Airway epithelial cell (primary cell): ENCODE measurements at places on chromosomes 1 and 21. TPM values are rescaled to one million over a fixed set of nuclear protein-coding genes. Genes with fewer than 3 reads are reported as not detected.

CHI3L2 gene
- 0.28 TPM in 1 of 2 replicates, not detected in the other for total RNA-seq

PRAMEF11 gene
- not detected in 2 replicates for total RNA-seq

C1orf87 gene
- total RNA-seq: not detected in 2 replicates

BCAS2 gene
- total RNA-seq: 36.5 and 49.8 TPM in 2 replicates

GJA4 gene
- not detected in 2 replicates for total RNA-seq

SYCP1 gene
- not detected in 2 replicates for total RNA-seq

OPTC gene
- total RNA-seq: not detected in 2 replicates

CLCC1 gene
- 12.9 and 27.2 TPM in 2 replicates for total RNA-seq

FMO5 gene
- 0.99 and 2.7 TPM in 2 replicates for total RNA-seq

TLR5 gene
- 2.1 and 2.8 TPM in 2 replicates for total RNA-seq

C2CD2 gene
- 4.3 and 8.5 TPM in 2 replicates for total RNA-seq

TINAGL1 gene
- 271 and 279 TPM in 2 replicates for total RNA-seq

ADAMTS5 gene
- total RNA-seq: not detected in 2 replicates

CFHR5 gene
- not detected in 2 replicates for total RNA-seq

SH2D5 gene
- 8.5 and 15.4 TPM in 2 replicates for total RNA-seq

SPATA1 gene
- 16.8 TPM in 1 of 2 replicates, not detected in the other for total RNA-seq

MPZ gene
- 1.2 and 2.2 TPM in 2 replicates for total RNA-seq

TBX15 gene
- not detected in 2 replicates for total RNA-seq
